ENCODE measurements at places on chromosomes 12 and 14. TPM values are rescaled to one million over a fixed set of nuclear protein-coding genes. Genes with fewer than 3 reads are reported as not detected.

ARHGEF25 gene
- total RNA-seq = 20.6 TPM

FOXG1 gene
- total RNA-seq = under 0.01 TPM

ADGRD1 gene
- total RNA-seq = 0.72 TPM

ANKRD33 gene
- total RNA-seq = not detected

NKX2-8 gene
- total RNA-seq = not detected

GABARAPL1 gene
- total RNA-seq = 65.9 TPM

MUCL1 gene
- not detected for total RNA-seq

PROX2 gene
- total RNA-seq = not detected

SH2B3 gene
- 32.4 TPM for total RNA-seq

SLC24A4 gene
- not detected for total RNA-seq

DLK1 gene
- total RNA-seq = not detected

KCNC2 gene
- total RNA-seq = not detected

MDGA2 gene
- not detected for total RNA-seq

AQP2 gene
- not detected for total RNA-seq

SYT1 gene
- 0.29 TPM for total RNA-seq

TSPAN8 gene
- not detected for total RNA-seq
